Activated CD4-positive, CD25-positive, alpha-beta regulatory T cell treated with anti-CD3 and anti-CD28 coated beads, Interleukin-2, amount 50 U/mL, for 72 hours (primary cell): ENCODE measurements at places on chromosomes 7 and 10.

- DNase-seq = no peak
Measured at GRCh38 chr10:47415520-47416304, 31.6 kb upstream of the ZNF488 start.

DNA sequence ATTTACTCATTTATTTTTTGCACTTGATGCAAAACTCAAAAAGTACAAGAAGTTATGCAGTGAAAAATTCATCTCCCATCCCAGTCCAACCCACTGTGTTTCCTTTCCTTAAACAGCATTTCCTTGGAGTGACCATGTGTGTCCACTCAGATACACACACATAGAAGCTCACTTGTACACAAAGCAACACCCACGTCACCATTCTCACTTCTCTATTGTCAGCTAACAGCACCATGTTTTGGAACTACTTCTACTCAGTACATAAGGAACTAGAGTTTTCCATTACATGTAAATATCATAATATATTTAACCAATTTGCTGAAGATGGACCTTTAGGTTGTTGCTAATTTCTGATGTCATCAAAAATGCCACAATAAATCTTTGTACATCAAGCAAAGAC lies 167.6 kb downstream of the GRID1 start:
- DNase-seq = no peak

DNA sequence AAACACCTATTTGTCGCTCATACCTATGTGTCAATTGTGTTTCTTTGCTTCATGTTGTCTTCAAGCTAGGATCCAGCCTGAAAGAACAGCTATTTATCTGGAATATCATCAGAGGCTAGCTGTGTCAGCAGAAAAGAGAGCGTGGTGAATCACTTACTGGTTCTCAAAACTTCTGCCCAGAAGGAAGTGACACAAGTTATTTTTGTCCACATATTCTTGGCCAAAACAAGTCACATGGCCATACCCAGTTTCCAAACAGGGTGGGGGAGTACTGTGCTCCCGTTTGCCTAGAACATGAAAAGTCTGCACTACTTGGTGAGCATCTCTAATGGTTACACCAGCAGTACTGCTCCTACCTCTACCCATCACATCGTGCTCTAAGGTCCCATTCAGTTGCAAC lies 160.9 kb upstream of the CSTF2T start:
- DNase-seq = no peak

DNA sequence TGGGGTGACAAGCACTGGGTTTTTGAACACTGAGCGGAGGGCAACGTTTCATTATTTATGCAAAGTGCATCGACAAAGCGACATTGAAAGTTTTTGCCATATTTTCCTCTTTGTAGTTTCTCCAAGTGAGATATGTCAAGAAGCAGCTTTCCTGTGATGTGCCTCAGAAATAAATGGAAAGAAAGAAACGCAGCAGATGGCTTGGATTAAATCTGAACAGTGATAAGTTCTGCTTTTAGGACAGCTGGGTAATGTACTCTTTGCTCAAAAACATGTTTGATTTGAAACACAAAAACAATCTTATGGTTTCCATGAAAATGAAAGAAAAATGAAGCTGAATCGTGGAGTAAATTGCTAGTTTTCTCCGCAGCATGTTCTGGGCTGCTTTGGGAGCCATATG lies 166.3 kb downstream of the PTPRN2 start:
- no peak for DNase-seq

DNA sequence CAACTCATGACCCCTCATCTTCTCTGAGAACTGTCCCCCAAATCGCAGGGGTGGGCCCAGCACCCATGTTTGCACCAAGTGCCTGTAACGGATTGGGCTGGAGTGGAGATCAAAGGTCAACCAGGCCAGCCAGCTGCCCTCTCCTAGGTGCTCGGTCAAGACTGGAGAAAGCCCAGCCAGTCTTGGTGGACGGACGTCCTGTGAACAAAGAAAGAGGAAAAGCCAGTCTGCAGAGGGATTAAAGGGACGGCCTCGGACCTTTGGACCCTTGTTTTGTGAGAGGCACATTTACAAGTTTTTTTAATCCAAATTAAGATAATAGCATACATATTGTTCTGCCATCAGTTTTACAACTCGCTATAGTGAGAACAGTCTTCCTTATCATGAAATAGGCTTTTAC lies 31.7 kb upstream of the GALNTL5 start:
- no peak for DNase-seq

DNA sequence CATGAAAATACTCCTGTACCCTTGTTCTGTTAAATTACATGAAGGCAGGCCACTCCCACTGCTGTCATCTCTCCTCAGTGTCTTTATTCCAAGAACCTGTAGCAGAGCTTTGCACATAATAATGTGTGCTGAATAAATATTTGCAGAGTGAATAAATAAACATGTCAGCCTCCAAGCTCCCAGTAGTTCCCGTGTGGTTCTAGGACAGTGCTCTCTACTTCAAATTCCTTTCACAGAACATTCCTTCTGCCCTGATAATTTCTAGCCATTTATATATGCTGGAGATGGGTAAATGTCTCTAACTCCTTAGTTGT lies 20.3 kb upstream of the HYAL4 start:
- no peak for DNase-seq

DNA sequence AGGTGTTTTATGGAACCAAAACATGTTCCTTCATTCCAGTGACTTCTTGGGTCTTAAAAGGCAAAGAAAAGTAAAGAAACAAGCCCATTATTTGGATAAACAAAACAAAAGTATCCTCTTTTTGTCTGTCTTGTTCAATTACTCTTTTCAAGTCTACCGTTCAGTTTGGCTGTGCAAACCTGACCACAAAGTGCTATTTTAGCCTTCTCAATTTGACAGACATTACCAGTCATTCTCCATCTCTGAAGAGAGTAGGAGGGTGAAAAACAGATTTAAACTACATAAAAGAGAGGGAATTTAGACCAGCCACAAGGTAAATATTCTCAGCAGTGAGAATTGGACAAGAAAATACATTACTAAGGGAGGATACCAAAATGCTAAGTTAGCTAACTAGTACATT lies 145.2 kb downstream of the GRM3 start:
- DNase-seq = no peak

- no peak for DNase-seq
Measured at GRCh38 chr10:30247704-30248103, 101.4 kb downstream of the MTPAP start.
